ENCODE measurements at places on chromosomes 5 and 9.

DNA sequence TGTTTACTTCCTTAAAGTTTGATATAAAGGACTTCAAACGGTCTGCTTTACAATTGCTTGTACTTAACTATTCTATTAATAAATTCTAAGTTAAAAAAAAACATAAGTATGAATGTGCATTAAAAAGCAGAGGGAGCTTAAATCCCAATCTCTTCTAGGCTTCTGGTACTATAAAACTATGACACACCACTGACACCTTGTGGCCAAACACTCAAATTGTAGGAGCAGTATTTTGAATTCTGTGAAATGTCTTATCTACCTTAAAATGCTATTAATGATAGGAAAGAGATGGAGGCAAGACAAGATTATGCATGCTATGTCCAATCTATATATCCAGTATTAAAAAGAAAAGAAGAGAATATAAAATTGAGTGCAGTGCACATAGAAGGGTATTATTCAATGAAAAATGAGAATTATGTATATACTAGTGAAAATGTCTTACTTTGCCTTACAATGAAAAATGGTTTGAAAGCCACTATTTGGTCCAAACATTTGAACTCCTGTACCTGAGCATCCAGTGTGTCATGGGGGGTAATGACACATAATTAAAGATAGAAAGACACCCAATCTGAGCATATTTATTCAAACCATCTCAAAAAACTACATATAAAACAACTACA lies 87.6 kb downstream of the ERP44 start:
- DNase-seq, result no peak

- DNase-seq, result no peak
These were observed 125.0 kb upstream of the STC2 start for GRCh38 chr5:173453167-173453566.

DNA sequence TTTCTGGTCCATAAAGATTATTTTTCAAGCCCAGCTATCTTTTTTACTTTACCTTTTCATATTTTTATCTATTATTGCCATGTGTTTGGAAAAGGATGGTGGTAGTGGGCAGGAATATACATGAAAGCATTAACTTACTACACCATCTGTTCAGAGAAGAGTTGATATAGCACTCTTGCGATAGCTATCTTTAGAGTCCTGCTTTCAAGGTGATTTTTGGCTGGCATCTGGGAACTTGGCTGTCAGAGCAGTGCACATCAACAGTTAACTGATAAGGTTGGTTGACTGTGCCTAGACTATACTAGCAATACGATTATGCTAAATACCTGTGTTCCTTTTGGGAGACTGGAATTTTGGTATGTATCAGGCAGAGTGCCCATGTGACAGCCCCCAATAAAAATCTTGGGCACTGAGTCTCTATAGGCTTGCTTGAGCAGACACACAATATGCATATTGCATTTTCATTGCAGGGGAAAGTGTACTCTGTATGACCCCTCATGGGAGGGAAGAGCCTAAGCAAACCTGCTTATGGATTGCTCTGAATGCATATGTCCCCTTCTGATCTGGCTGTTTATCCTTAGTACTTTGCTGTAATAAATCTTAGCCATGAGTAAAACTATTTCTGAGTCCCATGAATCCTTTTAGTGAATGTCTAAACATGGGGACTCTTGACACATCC lies 227.6 kb upstream of the C9orf72 start:
- no peak for DNase-seq

DNA sequence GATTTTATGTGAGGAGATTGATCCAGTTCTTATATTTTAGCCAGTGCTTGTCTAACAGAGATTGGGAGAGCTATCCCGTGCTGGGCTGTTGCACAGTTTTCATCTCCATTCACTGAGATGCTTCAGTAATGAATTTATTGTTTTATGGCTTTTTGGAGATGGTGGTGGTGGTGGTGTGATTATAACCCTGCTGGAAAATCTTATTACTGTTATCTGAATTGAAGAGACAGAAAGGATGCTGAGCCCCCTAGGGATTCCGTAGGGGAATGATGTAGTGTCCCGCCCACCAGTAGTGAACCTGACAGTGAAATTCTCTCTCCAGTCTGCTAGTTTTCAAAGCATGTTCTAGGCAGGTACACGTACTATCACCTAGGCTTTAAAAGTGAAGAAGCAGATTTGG lies 1.9 kb downstream of the RAI14 start:
- DNase-seq, result no peak

GRCh38 chr5:30347858-30348257 lies 845.6 kb upstream of the CDH6 start:
- DNase-seq, result no peak

GRCh38 chr5:2740876-2741555 lies 10.5 kb downstream of the IRX2 start:
- DNase-seq, result no peak

GRCh38 chr5:146025114-146025680 lies 80.2 kb downstream of the PLAC8L1 start:
- DNase-seq, result no peak

DNA sequence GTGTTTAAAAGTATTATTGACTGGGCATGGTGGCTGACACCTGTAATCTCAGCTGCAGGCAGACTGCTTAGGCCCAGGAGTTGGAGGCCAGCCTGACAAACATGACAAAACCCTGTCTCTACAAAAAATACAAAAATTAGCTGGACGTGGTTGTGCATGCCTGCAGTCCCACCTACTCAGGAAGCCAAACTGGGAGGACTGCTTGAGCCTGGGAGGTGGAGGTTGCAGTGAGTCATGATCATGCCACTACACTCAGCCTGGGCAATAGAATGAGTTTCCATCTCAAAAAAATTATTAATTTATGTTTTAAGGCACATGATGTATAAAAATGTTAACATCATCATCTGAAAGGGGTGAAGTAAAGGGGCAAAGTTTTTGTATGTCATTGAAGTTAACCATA lies 49.7 kb upstream of the FNIP1 start:
- DNase-seq, result no peak

GRCh38 chr5:41903382-41903891 lies 707 bp upstream of the RIMOC1 start:
- no peak for DNase-seq

- DNase-seq, result no peak
These were observed 69.3 kb downstream of the COL15A1 start for GRCh38 chr9:99012957-99013512.

DNA sequence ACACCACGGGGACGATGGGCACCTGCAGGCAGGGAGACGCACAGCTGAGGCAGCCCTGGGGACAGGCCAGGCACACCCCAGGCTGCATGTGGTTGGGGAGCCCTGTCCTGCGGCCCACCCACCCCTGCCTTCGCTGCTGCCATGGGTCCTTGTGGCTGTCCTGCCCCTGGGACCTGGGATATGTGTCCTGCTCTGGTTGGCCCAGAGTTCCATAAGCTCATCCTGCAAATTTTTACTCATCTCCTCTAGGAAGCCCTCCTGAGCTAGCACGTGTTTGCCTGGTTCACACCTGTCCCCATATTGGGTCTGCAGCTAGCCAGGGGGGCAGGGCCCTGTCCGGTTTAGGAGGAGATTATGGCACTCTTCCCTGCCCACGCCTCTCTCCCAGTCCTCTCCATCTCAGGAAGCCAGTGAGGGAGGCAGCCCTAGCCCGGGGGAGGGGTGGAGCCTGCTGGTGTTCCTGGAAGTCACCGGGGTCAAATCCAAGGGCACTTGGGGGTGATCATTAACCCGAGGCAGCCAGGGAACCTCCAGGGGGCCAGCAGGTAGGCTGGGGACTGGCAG lies 12.2 kb downstream of the EGFL7 start:
- DNase-seq, result no peak

- no peak for DNase-seq
These were observed 1.7 kb downstream of the CORO2A start for GRCh38 chr9:98190757-98191105.

DNA sequence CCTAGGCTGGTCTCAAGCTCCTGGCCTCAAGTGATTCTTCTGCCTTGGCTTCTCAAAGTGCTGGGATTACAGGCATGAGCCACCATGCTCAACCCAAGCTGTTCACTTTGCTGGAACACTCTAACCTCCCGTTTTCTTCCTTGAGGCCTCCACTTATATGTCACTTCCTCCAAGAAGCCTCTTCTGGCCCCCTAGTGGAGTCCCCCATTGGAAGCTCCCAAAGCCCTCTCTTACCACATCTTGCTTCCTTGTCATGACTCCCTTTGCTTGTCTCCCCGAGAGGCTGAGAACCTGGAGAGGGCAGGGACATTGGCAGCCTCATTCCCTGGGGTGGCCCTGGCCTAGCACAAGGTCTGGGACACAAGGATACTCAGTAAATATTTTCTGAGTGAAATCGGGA lies 80.8 kb downstream of the PDE6A start:
- DNase-seq, result no peak

GRCh38 chr5:31225118-31225517 lies 31.6 kb downstream of the CDH6 start:
- no peak for DNase-seq

DNA sequence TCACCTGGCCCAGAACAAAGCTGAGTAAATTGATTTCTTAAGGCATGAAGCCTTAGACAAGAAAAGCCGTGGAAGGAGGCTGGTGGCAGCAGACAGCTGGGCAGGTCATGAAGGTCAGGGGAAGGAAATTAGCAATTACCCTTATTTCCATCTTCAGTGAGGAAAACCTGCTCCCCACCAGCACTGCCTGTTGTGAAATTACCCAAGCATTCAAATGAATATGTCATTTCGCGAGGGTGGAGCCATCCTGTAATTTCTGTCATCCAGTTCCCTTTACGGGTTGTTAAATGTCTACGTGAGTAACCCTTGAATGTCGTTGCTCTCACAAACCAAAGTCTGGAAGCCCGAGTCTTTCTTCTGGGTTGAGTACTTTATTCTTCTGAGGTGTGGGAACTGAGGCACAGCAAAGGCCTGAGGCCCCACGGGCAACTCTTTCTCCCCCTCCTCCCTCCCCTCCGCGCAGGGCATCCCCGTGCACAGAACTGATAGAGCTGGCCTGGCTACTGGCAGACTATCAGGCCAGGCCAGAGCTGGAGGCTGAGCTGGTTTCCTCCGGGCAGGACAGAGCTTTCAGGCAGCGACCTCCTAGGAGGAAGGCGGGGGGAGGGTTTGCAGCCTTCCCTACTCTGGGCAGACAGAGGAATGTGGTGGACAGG lies 22.0 kb upstream of the AK3 start:
- DNase-seq, result no peak

Data from RWPE2 (cell line).